ENCODE measurements at places on chromosomes 5 and 9. TPM values are rescaled to one million over a fixed set of nuclear protein-coding genes. Genes with fewer than 3 reads are reported as not detected.

The RETREG1 gene
- 10.8 TPM for total RNA-seq

The EDIL3 gene
- 38.3 TPM for total RNA-seq

The GGTA1 gene
- total RNA-seq = 12.8 TPM

The NSG2 gene
- total RNA-seq = 10.0 TPM

The TNIP1 gene
- 55.1 TPM for total RNA-seq

The IFNK gene
- total RNA-seq = not detected

The C9orf72 gene
- total RNA-seq = 26.0 TPM

The IRX1 gene
- not detected for total RNA-seq

The WASHC1 gene
- total RNA-seq = 3.0 TPM

The LCN1 gene
- not detected for total RNA-seq

The SPOCK1 gene
- total RNA-seq = 104 TPM

The DBH gene
- total RNA-seq = not detected

The MARCOL gene
- not detected for total RNA-seq

The AQP7 gene
- not detected for total RNA-seq

DNA sequence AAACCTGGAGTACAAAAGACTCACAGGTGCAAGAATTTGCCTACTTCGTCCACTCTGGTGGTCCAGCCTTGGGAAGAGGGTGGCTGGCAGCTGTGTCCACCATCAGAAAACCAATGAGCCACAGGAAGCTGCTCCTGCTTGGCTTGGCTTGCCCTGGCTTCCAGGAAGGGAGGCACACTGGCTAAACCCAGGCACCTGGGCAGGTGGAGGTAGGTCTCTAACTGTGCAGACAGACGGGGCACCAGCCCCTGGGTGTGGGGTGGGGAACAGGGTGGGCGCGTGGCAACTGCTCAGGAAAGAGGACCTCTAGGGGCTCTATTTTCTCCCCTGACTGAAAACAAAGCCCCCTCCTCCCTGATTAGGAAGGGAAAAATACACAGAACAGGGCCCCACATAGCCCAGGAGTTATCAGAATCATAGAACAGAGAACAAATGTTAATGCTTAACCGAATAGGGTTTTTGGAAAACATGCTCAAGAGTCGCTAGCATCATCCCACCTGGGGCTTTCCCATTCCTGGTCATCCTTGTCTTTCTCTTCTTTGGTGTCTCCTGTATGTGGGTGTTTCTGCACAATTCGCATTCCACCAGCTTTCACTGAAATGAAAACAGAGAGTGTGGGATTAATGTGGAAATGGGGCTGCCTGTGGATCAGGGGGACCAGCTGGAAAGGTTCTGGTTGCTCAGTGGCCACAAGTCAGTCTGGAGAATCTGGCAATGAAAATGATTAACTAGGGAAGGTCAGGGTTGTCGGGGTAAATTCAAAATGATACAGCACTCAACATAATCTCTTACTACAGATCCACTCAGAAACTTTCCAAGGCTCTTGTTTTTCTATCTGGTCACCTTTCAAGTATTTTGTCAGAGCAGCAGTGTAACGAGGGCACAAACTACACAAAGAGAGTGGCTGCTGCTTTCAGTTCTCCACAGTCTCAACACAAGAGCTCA, 13.1 kb downstream of the DAP start:
- DNase-seq = no peak
- H3K36me3 ChIP-seq = peaks cover 37% of the 10 kb centered on the region
- H3K27me3 ChIP-seq = no peaks in the 10 kb centered on the region

- H3K27ac ChIP-seq = peak overlapping the region; percentile 85
- peak; percentile 75 for DNase-seq
- no peaks in the 10 kb centered on the region for H3K36me3 ChIP-seq
- H3K4me3 ChIP-seq = peak overlapping the region; percentile 71
Measured at GRCh38 chr9:106860721-106861639, 2.0 kb upstream of the ZNF462 start.

- H3K27ac ChIP-seq = no peak overlapping the region
- peaks cover 11% of the 10 kb centered on the region for H3K4me1 ChIP-seq
- no peak overlapping the region for H3K4me3 ChIP-seq
- H3K27me3 ChIP-seq = no peaks in the 10 kb centered on the region
- no peak for DNase-seq
- H3K36me3 ChIP-seq = no peaks in the 10 kb centered on the region
Measured at GRCh38 chr5:4804691-4805360, 335.3 kb upstream of the ADAMTS16 start.

- H3K4me3 ChIP-seq = no peak overlapping the region
Measured at GRCh38 chr9:130156672-130157071, 15.5 kb upstream of the NCS1 start.

GRCh38 chr9:107954312-107954711, 464.7 kb upstream of the KLF4 start:
- H3K36me3 ChIP-seq = no peaks in the 10 kb centered on the region
- H3K27me3 ChIP-seq = no peaks in the 10 kb centered on the region
- no peaks in the 10 kb centered on the region for H3K4me1 ChIP-seq
- H3K27ac ChIP-seq = no peak overlapping the region
- DNase-seq = no peak
- H3K4me3 ChIP-seq = no peak overlapping the region

DNA sequence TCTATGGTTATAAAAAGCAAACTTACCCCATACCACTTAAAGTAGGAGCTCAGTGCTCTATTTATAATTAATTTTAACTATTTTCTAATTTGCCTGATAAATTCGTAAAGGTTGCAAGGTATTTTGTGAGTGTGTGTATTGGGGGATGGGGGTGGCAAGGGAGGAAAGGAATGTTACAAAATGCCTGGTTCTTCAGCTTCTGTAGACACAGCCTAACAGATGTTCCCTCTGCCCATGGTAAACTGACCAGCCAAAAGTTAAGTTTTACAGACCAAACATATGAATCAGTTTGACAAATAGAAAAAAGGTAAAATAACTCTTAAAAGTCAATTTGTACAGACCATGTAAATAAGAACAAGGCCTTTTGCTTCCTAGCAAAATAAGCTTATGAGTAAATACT, 232.6 kb downstream of the KIAA0825 start:
- no peak for DNase-seq
- no peaks in the 10 kb centered on the region for H3K36me3 ChIP-seq
- H3K4me1 ChIP-seq = no peaks in the 10 kb centered on the region
- H3K4me3 ChIP-seq = no peak overlapping the region

- no peaks in the 10 kb centered on the region for H3K27me3 ChIP-seq
- peak overlapping the region; percentile 99 for H3K27ac ChIP-seq
- no peaks in the 10 kb centered on the region for H3K36me3 ChIP-seq
Measured at GRCh38 chr9:130200038-130200849, 28.0 kb downstream of the NCS1 start.

DNA sequence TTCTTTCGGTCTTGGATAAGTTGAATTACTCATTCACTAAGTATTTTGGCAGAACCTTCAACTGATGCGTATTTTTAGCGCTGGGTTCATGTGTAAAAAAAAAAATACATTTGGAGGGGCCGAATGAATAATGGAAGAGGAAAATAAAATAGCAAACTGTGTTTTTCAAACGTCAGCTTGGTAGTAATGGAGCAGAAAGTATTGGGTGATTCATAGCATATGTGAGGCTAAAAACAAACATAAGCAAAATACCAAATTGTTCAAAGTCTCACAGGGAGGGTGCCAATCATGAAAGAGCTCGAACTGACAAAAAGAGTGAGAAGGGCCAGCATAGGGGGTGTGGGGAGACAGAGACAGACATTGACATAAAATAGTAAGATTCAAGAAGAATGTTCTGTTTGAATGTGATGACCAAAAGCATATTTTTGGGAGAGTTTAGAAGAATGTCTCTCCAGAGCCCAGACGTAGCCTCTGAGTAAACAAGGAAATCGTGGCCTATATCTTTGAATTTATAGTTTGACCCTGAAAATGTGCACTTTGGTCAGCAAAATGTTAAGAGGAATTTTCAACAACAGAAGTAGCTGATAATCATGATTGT, 174.9 kb upstream of the HMHB1 start:
- no peak overlapping the region for H3K4me3 ChIP-seq
- no peaks in the 10 kb centered on the region for H3K27me3 ChIP-seq
- no peaks in the 10 kb centered on the region for H3K36me3 ChIP-seq
- H3K27ac ChIP-seq = no peak overlapping the region

DNA sequence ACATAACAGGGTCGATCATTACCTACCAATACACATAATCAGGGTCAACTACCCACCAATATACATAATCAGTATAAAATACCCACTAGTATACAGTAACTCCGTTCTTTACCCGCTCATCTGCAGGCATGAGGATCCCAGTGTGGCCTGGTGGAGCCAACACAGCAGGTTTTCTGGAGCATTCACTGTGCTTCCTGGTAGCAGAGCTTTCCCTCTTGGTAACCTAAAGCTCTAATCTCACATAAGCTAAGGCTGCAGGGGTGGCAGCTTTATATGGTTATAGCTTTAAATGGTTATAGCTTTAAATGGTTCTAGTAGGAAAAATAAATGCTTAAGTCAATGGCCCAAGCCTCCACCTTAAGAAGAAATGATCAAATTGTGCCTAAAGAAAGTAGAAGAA, 11.9 kb downstream of the LCN1 start:
- H3K4me1 ChIP-seq = no peaks in the 10 kb centered on the region
- H3K27ac ChIP-seq = no peak overlapping the region
- H3K36me3 ChIP-seq = no peaks in the 10 kb centered on the region
- DNase-seq = peak; percentile 14
- peaks cover 21% of the 10 kb centered on the region for H3K27me3 ChIP-seq

- H3K27ac ChIP-seq = peak overlapping the region; percentile 6
- DNase-seq = peak; percentile 65
Measured at GRCh38 chr5:56155992-56156584, 77.0 kb downstream of the ANKRD55 start.

- H3K4me3 ChIP-seq = no peak overlapping the region
- no peaks in the 10 kb centered on the region for H3K27me3 ChIP-seq
- no peak overlapping the region for H3K27ac ChIP-seq
Measured at GRCh38 chr9:92748233-92748497, 16.5 kb downstream of the BICD2 start.

DNA sequence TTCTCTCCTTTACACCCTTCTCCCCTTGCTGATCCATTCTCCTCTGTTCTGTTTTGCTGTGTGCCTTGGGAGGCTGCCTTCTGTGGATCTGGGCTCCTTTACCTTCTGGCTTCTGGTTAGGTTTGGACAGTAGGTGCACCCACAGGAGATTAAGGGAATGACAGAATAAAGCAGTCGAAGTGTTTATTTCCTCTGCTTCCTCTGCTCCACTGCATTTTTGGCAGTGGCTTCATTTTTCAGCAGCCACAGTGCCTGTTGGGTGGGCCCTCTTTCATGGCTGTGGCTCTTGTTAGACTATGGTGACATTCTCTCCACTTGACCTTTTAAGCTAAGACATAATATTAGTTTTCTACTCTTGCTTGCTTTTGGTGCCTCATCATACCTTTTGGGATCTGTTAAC, 144.1 kb downstream of the CCDC171 start:
- no peak overlapping the region for H3K4me3 ChIP-seq
- no peaks in the 10 kb centered on the region for H3K27me3 ChIP-seq
- H3K36me3 ChIP-seq = no peaks in the 10 kb centered on the region
- H3K4me1 ChIP-seq = no peaks in the 10 kb centered on the region
- H3K27ac ChIP-seq = no peak overlapping the region

DNA sequence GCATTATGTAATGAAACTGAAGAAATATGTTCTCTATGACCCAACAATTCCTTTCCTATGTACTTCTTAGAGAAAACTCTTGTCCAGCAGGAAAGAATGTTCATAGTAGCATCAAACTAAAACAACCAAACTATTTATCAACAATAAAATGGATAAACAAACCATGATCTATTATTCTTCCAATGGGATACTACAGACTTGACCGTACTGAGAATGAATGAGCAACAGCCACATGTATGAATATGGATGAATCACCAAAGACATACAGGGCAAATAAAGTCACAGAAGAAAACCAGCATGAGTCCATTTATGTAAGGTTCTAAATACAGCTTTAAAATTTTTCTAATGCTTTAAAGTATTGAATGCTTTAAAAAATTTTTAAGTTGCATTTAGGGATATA, 73.6 kb upstream of the SUSD1 start:
- no peak for DNase-seq
- H3K36me3 ChIP-seq = no peaks in the 10 kb centered on the region
- H3K4me3 ChIP-seq = no peak overlapping the region

GRCh38 chr5:93545872-93546271, 35.1 kb downstream of the NR2F1-AS1 start:
- H3K4me1 ChIP-seq = no peaks in the 10 kb centered on the region
- H3K27me3 ChIP-seq = no peaks in the 10 kb centered on the region
- no peak overlapping the region for H3K27ac ChIP-seq

- H3K4me1 ChIP-seq = peaks cover 23% of the 10 kb centered on the region
- H3K27me3 ChIP-seq = peaks cover 30% of the 10 kb centered on the region
- peak overlapping the region; percentile 63 for H3K27ac ChIP-seq
- DNase-seq = no peak
- H3K4me3 ChIP-seq = peak overlapping the region; percentile 75
- H3K36me3 ChIP-seq = no peaks in the 10 kb centered on the region
Measured at GRCh38 chr5:76714751-76715485, 1.0 kb upstream of the F2R start.

DNA sequence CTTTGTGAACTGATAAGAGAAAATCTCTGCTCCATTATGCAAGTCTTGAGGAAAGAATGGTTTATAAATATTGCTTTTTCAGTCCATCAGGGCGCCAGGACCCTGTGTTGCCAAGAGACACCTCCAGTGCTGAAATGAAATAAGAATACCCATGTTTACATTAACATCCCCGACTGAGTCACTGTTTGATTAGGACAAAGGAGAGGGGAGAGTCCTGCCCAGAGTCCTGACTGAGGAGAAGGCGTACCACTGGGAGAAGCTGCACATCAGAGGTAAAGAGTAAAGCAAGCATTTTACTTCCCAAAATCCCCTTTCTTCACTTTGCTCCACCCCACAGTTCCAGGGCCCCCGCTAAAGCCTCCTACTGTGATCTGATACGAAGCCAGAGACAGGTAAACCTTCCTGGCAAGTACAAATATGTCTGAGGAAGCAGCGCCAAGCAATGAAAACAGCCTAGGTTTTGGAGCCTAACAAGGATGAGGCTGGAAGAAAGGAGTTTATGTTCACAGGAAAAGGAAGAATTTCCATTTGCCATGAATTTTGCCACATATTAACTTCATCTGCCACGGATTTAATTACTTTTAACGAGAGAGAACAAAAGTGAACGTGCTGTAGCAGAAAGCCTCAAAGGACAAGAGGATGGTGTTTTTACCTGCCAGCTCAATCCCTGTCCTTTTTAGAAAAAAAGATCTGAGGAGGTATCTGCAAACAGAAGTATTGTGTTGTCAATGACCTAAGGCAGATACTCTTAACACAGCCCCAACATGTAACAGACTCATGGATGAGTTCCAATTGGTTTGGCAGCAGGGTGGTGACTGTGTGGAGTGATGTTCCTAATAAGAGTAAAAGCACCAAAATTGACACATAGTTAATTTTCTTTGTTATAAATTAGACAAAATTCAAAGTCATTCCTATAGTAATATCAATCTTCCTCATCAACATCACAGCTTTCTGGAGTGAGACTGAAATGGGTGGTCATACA, 209.4 kb upstream of the TLE4 start:
- H3K4me1 ChIP-seq = no peaks in the 10 kb centered on the region
- no peaks in the 10 kb centered on the region for H3K27me3 ChIP-seq
- no peak overlapping the region for H3K4me3 ChIP-seq
- H3K36me3 ChIP-seq = no peaks in the 10 kb centered on the region
- no peak for DNase-seq

- H3K27ac ChIP-seq = no peak overlapping the region
- no peak for DNase-seq
- H3K4me1 ChIP-seq = no peaks in the 10 kb centered on the region
- H3K36me3 ChIP-seq = no peaks in the 10 kb centered on the region
- H3K27me3 ChIP-seq = no peaks in the 10 kb centered on the region
Measured at GRCh38 chr5:14101922-14102321, 41.2 kb upstream of the TRIO start.

Data from sigmoid colon (tissue), 7 donors.